ENCODE measurements at places on chromosomes 16 and 17. TPM values are rescaled to one million over a fixed set of nuclear protein-coding genes. Genes with fewer than 3 reads are reported as not detected.

Gene SDR42E2
- not detected for total RNA-seq

GRCh38 chr16:75378616-75379015 lies 54.7 kb downstream of the CFDP1 start:
- H3K4me3 ChIP-seq, result no peak overlapping the region
- H3K4me1 ChIP-seq, result peaks cover 3% of the 10 kb centered on the region
- no peak for DNase-seq

DNA sequence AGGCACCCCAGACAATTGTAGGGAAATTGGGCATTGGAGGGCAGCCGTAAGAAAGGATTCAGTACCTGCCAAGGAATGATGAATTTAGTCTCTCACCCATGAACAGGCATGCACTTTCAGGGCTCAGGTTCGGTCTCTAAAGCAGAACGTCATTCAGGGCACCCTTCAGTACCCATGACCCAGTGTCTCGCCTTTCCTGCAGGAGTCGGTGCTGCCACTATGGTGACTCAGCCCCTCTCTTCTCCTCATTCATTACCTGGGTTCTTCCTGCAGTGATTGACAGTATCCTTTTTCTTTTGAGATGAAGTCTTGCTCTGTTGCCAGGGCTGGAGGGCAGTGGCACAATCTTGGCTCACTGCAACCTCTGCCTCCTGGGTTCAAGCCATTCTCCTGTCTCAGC lies 8.4 kb downstream of the SOST start:
- no peak for DNase-seq
- peaks cover 12% of the 10 kb centered on the region for H3K27me3 ChIP-seq
- no peaks in the 10 kb centered on the region for H3K36me3 ChIP-seq

DNA sequence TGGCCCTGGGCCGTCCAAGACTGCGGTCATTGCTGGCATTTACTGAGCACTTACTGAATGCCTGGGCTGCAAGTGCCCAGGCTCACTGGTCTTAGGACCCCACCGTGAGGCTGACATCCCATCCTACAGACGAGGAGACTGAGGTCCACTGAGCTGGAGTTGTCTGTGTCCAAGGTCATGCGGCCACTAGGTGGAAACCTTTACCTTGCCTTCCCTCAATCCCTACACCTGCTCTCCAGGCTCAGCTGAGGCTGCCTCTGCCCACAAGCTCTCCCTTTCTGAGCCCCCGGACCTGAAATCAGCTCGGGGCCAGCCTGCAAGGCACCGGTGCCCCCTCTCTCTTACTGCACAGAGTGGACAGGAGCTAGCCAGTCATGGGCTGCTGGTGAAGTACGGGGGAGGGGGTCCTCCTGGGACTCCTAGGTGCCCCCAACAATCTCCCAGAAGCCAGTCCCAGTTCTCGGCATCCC lies 1.5 kb downstream of the CASKIN1 start:
- DNase-seq, result no peak
- H3K4me1 ChIP-seq, result no peaks in the 10 kb centered on the region
- H3K36me3 ChIP-seq, result no peaks in the 10 kb centered on the region
- no peak overlapping the region for H3K27ac ChIP-seq
- peaks cover 17% of the 10 kb centered on the region for H3K27me3 ChIP-seq
- H3K4me3 ChIP-seq, result peak overlapping the region; percentile 48

Gene IRF8
- total RNA-seq, result 0.96 TPM

- no peaks in the 10 kb centered on the region for H3K36me3 ChIP-seq
- H3K27me3 ChIP-seq, result peaks cover 4% of the 10 kb centered on the region
- H3K4me1 ChIP-seq, result peaks cover 12% of the 10 kb centered on the region
Observed at GRCh38 chr16:19886073-19886941, 1.7 kb upstream of the GPRC5B start.

Gene CLDN7
- total RNA-seq, result 119 TPM

DNA sequence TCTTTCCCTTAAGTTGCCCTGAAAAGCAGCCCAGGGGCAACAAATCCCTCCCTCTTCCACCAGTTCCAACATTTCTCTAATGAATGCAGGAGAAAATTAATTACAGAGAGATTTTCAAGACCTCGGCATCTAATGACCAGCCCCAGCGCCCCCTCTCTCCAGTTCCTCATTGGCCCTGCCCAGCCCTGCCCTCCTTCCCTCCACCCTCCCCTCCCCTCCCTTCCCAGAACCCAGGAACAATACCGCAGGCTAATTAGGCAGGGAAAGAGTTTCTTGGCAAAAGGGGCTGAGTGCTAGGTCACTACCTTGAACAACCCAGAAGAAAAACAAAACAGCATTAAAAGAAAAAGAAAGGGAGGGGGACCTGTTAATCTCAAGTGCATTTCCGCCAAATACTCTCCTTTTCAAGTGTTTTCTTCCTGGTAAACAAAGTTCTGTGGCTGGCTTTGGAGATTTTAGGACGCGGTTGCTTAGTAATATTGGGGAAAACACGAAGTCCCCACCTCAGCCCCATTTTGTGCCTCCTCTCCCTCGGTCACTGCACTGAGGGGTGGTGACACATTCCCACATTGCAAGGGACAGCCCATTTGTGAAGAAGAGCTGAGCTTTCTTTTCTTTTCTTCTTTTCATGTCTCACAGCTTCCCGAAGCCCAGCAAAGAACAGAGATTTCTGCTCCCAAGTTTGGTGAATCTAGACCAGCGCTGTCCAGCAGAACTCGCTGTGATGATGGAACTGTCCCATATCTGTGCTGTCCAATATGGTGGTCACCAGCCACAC lies 215.4 kb downstream of the SOX9 start:
- H3K27me3 ChIP-seq, result no peaks in the 10 kb centered on the region
- peaks cover 9% of the 10 kb centered on the region for H3K4me1 ChIP-seq
- DNase-seq, result peak; percentile 46
- H3K4me3 ChIP-seq, result no peak overlapping the region
- H3K36me3 ChIP-seq, result no peaks in the 10 kb centered on the region

GRCh38 chr17:80260791-80261158 lies at the start of gene RNF213:
RNF213 (plus strand) TSS chr17:80260852; CDS start chr17:80263682, 2,830 bp downstream.
- H3K4me3 ChIP-seq, result peak within 1 kb of the TSS; percentile 62
- no peaks in the 10 kb centered on the region for H3K36me3 ChIP-seq
- H3K27me3 ChIP-seq, result no peaks in the 10 kb centered on the region
- peak within 1 kb of the TSS; percentile 93 for H3K27ac ChIP-seq
- peaks cover 25% of the 10 kb centered on the region for H3K4me1 ChIP-seq

Gene NIP7
- 52.1 TPM for total RNA-seq

DNA sequence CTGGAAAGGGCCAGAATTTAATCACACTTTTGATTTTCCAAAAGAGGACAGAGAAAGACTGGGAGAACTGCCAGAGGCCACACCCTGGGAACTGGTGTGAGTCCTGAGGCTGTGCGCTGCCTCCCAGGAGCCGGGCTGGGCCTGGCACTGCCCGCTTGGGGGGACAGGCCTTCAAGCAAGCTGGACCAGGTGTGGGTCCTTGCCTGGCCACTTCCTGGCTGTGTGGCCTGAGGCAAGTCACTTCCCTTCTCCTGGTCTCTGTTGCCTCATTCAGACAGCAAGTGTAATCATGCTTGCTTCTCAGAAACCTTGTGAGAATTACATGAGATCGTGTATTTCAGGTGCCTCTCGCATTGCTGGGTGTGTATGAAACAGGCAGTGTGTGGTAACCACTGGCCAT lies 143.0 kb downstream of the SNX29 start:
- no peaks in the 10 kb centered on the region for H3K4me1 ChIP-seq
- no peak overlapping the region for H3K4me3 ChIP-seq
- H3K36me3 ChIP-seq, result no peaks in the 10 kb centered on the region
- H3K27ac ChIP-seq, result no peak overlapping the region
- no peaks in the 10 kb centered on the region for H3K27me3 ChIP-seq

- H3K4me1 ChIP-seq, result peaks cover 9% of the 10 kb centered on the region
- no peak for DNase-seq
- H3K27ac ChIP-seq, result no peak overlapping the region
- no peaks in the 10 kb centered on the region for H3K27me3 ChIP-seq
Observed at GRCh38 chr16:67807148-67807682, 526 bp downstream of the TSNAXIP1 start.

Gene PIRT
- not detected for total RNA-seq

Gene DHRS7C
- total RNA-seq, result not detected

Gene SOX8
- 5.7 TPM for total RNA-seq

DNA sequence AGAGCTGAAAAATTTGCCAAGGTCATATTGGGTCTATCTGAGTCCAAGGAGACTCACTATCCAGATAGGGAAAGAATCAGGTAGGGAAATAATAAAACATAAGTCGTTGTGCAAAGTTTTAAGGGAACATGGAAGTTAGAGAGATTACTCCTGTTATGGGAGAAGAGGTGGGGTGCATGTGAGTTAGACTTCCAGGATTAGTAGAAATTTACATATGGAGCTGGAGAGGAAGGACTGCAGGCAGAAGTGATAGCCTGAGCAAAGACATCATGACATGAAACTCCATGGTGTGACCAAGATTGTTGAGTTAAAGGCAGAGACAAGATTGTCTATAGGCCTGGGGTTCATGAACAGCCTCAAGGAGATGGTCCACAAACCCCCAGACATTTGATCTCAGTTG lies 5.8 kb upstream of the KSR1 start:
- no peaks in the 10 kb centered on the region for H3K27me3 ChIP-seq
- H3K4me3 ChIP-seq, result no peak overlapping the region
- H3K27ac ChIP-seq, result no peak overlapping the region

Gene MAP2K4
- 37.3 TPM for total RNA-seq

DNA sequence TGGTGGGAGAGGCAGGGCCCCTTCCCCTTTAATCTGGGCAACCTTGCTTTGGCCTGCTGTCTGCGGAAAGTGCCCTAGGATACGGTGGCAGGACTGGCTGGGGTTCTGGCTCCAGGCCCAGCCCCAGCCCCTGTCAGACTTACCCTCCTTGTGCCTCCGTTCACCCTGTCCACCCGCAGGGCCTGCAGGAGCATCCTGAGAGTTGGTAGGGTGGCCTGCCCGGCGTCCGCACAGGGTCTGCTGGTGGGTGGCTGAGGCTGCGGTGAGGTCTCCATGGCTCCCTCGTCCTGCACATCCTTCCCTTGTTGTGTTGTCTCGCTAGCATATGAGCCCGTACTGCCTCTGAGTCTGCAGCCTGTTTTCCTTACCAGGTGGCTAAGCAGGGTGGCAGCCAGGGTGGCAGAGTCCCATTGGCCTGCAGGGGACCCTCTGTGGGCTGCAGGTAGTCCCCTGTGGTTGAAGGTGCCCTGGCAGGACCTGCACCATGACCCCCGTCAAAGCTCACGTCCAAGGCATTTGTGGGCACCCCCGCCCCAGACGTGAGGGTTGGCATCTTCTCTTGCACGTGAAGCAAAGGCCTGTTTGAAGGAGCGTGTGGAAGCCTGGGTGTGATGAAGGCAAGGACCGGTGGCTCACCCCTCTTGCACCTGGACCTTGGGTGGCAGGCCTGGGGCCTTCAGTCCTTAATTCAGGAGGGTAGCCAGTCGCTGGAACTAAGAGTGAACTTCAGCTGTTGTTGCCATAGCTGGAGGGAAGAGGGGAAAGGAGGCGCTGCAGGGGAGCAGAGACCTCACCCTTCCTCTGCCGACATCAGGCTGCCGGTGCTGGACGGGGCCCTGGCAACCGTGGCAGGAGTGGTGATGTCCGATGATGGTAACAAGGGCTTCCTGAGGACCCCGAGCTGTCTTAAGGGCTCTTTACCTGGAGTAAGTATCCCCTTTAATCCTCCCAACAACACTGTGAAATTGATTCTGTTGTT lies 293.7 kb downstream of the SEC14L1 start:
- no peak for DNase-seq
- no peaks in the 10 kb centered on the region for H3K4me1 ChIP-seq
- H3K27me3 ChIP-seq, result no peaks in the 10 kb centered on the region
- H3K36me3 ChIP-seq, result no peaks in the 10 kb centered on the region
- H3K4me3 ChIP-seq, result no peak overlapping the region

- H3K4me3 ChIP-seq, result no peak overlapping the region
- H3K36me3 ChIP-seq, result peaks cover 4% of the 10 kb centered on the region
- H3K4me1 ChIP-seq, result peaks cover 5% of the 10 kb centered on the region
Observed at GRCh38 chr17:45170931-45171337, 9.3 kb downstream of the HEXIM2 start.

GRCh38 chr16:60170196-60170595 lies 1436.1 kb upstream of the GOT2 start:
- no peak for DNase-seq
- H3K36me3 ChIP-seq, result no peaks in the 10 kb centered on the region
- H3K4me3 ChIP-seq, result no peak overlapping the region

DNA sequence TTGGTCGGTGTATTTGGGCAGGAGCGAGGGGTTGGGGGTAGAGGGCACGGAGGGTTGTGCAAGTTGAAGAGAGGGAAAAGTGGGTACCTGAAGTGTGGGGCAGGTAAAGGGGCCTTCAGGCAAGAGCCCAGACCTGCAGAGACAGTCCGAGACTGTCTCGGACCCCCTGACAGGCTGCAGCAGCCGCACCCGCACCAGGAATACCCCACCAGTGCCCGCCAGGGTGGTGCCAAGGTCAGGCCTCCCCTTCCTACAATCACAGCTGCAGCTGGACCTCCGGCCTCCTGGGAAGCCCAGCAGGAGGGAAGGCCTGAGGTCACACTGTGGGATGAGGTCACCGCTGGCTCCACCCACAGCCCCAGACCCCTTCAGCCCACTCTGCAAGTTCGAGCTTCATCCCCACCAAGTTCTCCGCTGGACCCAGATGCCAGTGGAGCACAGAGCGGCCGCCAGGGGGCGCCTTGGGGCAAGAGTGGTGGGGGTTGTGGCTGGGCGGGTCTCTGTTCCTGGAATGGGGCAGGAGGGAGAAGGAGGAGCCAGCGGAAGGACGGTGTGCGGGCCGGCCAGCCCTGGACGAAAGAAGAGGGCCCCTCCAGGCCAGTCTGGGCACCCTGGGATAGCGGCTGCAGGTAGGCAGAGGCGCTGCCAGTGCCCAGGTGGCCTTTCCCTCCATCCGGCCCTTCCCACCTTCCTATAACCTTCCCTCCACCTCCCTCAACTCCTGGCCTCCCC lies at the start of gene HSD3B7:
TSS of gene HSD3B7 (plus strand) at position 539 of the 732 bp plus-strand sequence. CDS start 452 bp downstream, outside the sequence.
- H3K4me1 ChIP-seq, result no peaks in the 10 kb centered on the region
- no peak within 1 kb of the TSS for H3K27ac ChIP-seq
- H3K4me3 ChIP-seq, result peak within 1 kb of the TSS; percentile 20
- H3K36me3 ChIP-seq, result peaks cover 15% of the 10 kb centered on the region
- DNase-seq, result peak; percentile 74

DNA sequence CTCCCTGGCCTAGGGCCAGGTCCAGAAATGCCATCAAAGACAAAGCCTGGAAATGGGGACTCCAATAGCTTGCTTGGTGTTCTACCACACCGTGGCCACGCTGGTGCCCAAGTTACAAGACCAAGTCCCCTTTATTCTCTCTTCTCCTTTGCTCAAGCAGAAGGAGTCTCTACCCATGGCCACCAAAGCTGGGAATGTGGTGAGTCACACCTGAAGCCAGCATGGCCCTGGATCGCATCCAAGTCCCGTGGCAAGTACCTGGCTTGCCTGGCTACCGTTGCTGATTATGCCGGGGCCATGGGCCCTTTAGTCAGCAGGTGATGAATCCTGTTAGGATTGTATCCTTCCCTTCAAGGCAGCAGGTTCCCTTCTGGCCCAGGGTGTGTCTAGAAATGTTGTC lies 260.0 kb downstream of the HAPSTR1 start:
- DNase-seq, result peak; percentile 17
- no peaks in the 10 kb centered on the region for H3K27me3 ChIP-seq
- H3K36me3 ChIP-seq, result no peaks in the 10 kb centered on the region
- no peak overlapping the region for H3K27ac ChIP-seq

GRCh38 chr17:32314636-32315035 lies 27.3 kb downstream of the C17orf75 start:
- H3K27ac ChIP-seq, result no peak overlapping the region
- DNase-seq, result no peak
- peaks cover 5% of the 10 kb centered on the region for H3K36me3 ChIP-seq
- H3K27me3 ChIP-seq, result no peaks in the 10 kb centered on the region
- H3K4me1 ChIP-seq, result peaks cover 6% of the 10 kb centered on the region

Gene HOXB6
- total RNA-seq, result not detected
